ENCODE measurements at places on chromosomes 1 and 21. TPM values are rescaled to one million over a fixed set of nuclear protein-coding genes. Genes with fewer than 3 reads are reported as not detected.

DNA sequence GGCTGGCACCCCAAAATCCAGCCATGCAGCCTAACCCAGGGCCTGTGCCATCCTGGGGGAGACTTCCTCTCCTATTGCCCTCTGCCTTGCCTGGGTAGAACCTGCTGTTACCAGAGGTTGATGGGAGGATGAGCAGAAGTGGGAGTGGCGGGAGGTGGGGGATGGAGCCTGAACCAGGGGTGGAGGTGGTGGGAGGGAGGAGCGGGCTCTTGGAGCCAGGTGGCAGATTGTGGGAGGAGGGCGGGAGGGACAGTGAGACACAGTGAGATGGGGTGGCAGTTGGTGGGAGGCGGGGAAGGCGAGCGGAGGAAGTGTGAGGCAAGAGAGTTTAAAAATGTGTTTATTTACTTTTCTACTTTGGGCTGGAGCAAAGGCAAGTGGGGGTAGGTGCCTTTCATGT lies 87.3 kb downstream of the KCNJ6 start:
- H3K27me3 ChIP-seq: no peaks in the 10 kb centered on the region
- DNase-seq: no peak
- H3K4me3 ChIP-seq: no peak overlapping the region
- H3K27ac ChIP-seq: no peak overlapping the region
- H3K36me3 ChIP-seq: no peaks in the 10 kb centered on the region
- no peaks in the 10 kb centered on the region for H3K4me1 ChIP-seq

DNA sequence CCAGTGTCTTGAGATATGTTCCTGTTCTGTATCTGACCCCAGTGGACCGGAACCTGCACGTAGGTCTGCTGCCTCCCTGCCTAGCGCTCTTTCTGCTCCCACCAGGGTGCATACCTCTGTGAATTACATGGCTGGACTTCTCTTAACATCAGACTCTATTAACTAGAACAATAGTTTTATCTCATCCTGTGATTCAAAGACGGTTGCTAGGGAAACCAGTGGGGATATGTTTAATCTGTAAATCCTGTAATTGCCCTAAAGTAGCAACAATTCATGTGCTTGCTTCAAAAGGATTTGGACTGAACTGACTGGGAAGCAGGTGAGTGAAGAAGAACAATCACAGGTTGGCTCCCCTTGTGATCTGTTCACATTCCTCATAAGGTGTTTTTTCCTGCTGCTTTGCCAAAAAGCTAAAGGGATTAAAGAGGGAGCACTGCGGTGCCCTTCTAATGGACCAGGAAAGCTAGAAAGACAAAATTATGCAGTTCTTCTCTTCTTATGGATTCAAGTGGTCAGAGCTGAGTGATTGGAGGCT lies 52.7 kb upstream of the DIRAS3 start:
- no peak for DNase-seq
- H3K4me1 ChIP-seq: no peaks in the 10 kb centered on the region
- H3K27ac ChIP-seq: no peak overlapping the region
- H3K4me3 ChIP-seq: no peak overlapping the region
- no peaks in the 10 kb centered on the region for H3K36me3 ChIP-seq

- H3K27ac ChIP-seq: no peak overlapping the region
- H3K27me3 ChIP-seq: no peaks in the 10 kb centered on the region
- no peaks in the 10 kb centered on the region for H3K36me3 ChIP-seq
- no peaks in the 10 kb centered on the region for H3K4me1 ChIP-seq
Observed at GRCh38 chr1:201228011-201228983, 37.7 kb downstream of the IGFN1 start.

GRCh38 chr1:190436615-190437014 lies 41.0 kb downstream of the BRINP3 start:
- no peak for DNase-seq
- no peak overlapping the region for H3K27ac ChIP-seq
- no peaks in the 10 kb centered on the region for H3K27me3 ChIP-seq
- no peak overlapping the region for H3K4me3 ChIP-seq

DNA sequence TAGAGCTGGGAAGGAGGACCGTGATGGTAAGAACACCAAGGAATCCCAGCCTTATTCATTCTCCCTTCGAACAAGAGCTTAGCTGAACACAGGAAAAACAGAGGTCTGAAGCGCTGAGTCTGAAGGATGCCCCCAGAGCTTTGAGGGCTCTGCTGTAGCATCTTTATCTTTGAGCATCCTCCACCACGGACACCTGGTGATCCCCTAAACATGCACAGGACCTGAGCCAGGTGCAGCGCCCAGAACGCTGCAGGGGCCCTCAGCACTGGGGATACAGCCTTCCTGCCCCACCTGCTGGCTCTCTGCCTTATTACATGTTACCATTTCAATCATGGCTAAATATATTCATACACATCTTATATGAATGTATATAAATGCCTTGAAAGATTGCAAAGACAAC lies 7.7 kb upstream of the GPATCH4 start:
- H3K27me3 ChIP-seq: no peaks in the 10 kb centered on the region
- no peak for DNase-seq
- no peak overlapping the region for H3K27ac ChIP-seq
- H3K4me1 ChIP-seq: peaks cover 4% of the 10 kb centered on the region
- H3K36me3 ChIP-seq: no peaks in the 10 kb centered on the region

DNA sequence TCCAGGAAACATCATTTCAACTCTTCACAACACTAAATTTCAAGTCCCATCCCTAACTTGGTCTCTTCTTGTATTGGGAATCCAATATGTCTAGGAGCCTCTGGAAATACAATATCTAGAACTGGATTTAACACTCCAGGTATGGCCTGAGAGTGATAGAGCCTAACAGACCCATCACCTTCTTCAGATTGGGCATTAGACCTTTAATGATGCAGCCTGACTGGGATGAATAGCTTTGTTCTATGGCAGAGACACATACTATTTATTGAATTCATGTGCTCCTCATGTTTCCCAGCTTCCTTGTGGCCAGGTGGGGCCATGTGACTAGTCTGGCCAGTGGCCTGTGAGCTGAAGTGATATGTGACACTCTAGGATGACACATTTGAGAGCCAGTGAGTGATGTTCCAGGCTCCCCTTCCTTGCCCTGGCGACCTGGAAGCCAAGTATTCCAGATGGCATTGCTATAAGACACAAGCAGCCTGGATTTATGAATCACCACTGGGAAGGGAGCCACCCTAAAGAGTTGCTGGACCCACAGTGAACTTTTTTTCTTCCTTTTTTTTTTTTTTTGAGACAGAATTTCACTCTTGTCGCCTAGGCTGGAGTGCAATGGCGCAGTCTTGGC lies 31.0 kb upstream of the POU3F1 start:
- H3K27me3 ChIP-seq: no peaks in the 10 kb centered on the region
- no peaks in the 10 kb centered on the region for H3K4me1 ChIP-seq
- no peak overlapping the region for H3K27ac ChIP-seq
- H3K36me3 ChIP-seq: no peaks in the 10 kb centered on the region
- H3K4me3 ChIP-seq: no peak overlapping the region

- H3K36me3 ChIP-seq: no peaks in the 10 kb centered on the region
- H3K4me3 ChIP-seq: no peak overlapping the region
- H3K4me1 ChIP-seq: peaks cover 9% of the 10 kb centered on the region
Observed at GRCh38 chr1:101145449-101145820, 91.4 kb upstream of the S1PR1 start.

Gene SPRR2E
- not detected for total RNA-seq

Gene GRHL3
- total RNA-seq: 0.24 TPM

Gene CHIT1
- not detected for total RNA-seq

Data from right atrium auricular region (tissue), 2 donors.